Stimulated activated CD8-positive, alpha-beta memory T cell treated with anti-CD3 and anti-CD28 coated beads, Interleukin-4, amount 100 ng/mL, for 48 hours (primary cell): ENCODE measurements at places on chromosomes 6 and 20.

GRCh38 chr6:72560721-72561593 is 60.9 kb upstream of the KCNQ5 start:
- no peak for DNase-seq

- DNase-seq, result no peak
Observed at GRCh38 chr20:48186447-48186846, 401.2 kb upstream of the SULF2 start.

DNA sequence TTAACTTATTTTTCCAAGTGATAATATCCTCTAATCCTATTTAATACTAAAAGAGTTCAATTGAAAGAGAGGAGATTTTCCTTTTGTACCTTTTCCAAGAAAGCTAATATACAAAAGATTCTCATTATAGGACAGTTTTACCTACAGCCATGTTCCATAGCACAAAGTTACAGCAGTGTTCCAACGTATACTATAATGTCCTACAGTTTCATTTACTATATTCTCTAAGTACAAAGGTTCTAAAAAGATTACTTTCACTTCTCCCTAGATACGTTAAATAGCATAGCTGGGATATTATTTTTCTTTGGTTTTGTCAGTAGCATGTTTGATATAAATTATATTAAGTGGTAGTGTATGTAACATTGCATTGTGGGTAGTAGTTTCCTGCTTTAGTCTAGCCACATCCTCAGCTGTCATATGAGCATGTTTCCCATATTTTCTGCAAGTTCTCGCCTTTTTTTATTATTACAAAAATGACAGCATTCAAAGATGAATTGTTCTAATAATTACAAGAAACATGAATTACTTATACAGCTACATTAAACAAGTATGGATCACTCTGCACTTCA is 4.4 kb upstream of the RUNX2 start:
- DNase-seq, result no peak

DNA sequence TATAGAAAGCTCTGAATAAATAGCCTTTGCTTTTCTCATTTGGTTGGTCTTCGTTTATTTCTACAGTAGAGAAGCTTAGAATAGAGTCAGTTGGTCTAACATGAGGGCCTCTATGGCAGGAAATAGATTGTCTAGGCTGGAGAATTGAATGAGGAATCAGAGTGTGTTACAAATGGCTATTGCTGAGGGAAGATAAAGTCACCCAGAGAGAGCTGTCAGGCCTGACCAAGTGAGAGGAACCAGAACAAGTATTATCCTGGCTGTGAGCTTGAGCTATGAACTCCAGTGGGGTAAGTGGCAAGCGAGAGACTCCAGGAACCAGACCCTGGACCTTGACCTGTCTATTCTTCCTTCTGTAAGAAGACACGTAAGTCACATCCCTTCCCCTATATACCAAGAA is 353.1 kb downstream of the CD83 start:
- DNase-seq, result no peak

GRCh38 chr6:106149472-106150069 is 63.4 kb downstream of the PRDM1 start:
- DNase-seq, result peak; percentile 51

DNA sequence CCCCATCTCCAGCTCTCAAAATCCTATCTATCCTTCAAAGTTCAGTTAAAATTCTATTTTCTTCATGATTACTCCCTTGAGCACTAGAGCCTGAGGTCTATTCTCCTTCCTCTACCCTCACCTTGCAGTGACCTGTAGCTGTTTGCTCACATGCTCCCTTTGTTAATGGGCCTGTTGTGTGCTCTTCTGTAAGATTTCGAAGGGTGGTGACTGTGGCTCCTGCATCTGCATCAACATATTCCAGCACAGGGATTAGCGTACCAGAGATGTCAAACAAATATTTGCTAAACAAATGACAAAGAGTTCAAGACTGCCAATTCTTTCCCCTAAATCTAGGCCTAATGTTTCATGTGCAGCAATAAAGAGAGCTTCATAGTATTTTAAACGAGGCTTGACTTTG is 69.5 kb downstream of the ELOVL5 start:
- no peak for DNase-seq

GRCh38 chr6:113221850-113222249 is 635.3 kb upstream of the MARCKS start:
- DNase-seq, result no peak

GRCh38 chr6:132961122-132961521 is 146.8 kb downstream of the RPS12 start:
- DNase-seq, result no peak

DNA sequence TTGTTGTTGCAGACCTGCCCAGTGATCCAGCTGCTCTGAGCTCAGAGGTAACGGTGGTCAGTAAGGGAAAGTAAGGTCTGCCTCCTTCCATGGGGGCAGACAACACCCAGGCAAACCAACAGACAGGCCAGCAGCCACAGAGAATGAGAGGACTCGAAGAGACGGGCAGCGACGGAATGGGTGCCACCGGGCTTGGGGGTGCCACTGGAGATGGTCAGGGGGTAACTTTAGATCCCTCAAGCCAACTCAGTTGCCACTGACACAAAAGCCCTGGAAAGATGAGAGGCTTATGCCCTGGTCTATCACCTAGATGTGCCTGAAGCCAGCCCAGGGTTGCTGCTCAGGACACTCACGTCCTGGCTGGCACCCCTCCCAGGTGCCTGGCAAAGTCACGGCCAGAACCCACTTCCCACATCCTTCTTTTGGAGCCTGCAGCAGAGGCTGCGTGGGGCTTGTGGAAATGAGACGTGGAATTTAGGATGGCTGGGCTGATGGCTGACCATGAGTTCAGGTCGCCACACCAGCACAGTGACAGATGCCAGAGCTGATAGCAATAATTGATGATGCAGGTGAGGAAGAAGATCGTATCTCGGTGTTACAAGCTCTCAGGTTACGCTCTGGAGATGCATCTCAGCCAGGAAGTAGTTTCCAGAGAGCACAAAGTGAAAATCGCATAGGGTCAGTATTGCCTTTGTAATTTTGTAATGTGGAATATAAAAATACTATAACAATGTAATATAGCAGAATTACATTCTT is 209.1 kb downstream of the SYNDIG1 start:
- DNase-seq, result no peak

- no peak for DNase-seq
Observed at GRCh38 chr6:134819236-134819635, 130.7 kb downstream of the ALDH8A1 start.
